ENCODE measurements at places on chromosomes 6 and 20. TPM values are rescaled to one million over a fixed set of nuclear protein-coding genes. Genes with fewer than 3 reads are reported as not detected.

DNA sequence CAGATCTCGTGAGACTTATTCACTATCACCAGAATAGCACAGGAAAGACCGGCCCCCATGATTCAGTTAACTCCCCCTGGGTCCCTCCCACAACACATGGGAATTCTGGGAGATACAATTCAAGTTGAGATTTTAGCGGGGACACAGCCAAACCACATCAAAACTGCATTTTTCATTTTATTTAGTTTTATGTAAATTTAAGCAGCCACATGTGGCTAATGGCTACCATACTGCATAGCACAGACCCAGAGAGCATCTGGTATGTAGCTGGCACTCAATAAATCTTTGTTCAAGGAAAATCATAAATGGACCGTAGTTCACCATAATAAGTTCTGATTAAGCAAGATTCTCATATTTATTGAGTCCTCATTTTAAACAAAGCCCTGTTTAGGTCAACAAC lies 15.3 kb downstream of the GFOD1 start:
- H3K4me1 ChIP-seq = no peaks in the 10 kb centered on the region
- H3K36me3 ChIP-seq = no peaks in the 10 kb centered on the region
- no peak overlapping the region for H3K27ac ChIP-seq
- DNase-seq = no peak
- H3K27me3 ChIP-seq = no peaks in the 10 kb centered on the region

- no peak overlapping the region for H3K4me3 ChIP-seq
- no peak for DNase-seq
- H3K27ac ChIP-seq = no peak overlapping the region
- H3K4me1 ChIP-seq = no peaks in the 10 kb centered on the region
- H3K27me3 ChIP-seq = no peaks in the 10 kb centered on the region
- no peaks in the 10 kb centered on the region for H3K36me3 ChIP-seq
These were observed 21.6 kb downstream of the OR2J3 start for GRCh38 chr6:29129326-29130012.

The NKX2-4 gene
- not detected for total RNA-seq

- no peaks in the 10 kb centered on the region for H3K36me3 ChIP-seq
- H3K27me3 ChIP-seq = no peaks in the 10 kb centered on the region
These were observed 1.4 kb downstream of the TMEM170B start for GRCh38 chr6:11538819-11539468.

DNA sequence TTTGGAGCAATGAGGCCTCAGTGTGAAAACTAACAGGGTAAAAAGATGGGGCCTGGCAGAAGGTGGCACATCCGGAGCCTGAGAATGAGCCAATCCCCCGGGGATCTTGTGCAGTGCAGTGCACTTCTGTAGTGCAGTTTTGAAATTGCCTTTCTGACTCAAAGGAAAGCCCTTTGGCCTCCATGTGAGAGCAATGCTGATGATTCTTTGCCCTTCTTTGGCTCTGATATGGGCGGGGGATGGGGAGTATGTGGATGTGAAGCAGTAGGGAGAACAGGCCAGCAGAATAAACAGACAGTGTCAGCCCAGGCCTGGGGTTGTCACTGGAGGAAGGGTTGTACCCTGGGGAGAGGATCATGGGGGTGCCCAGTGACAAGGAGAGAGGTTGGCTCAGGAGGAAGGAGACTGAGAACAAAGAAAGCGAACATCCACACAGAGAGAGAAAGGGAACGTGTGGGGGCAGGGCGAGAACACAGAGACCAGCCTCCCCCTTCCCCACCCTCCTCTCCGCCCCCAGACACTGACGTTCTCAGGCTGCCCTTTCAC lies 351.2 kb downstream of the CDC5L start:
- no peak overlapping the region for H3K27ac ChIP-seq
- DNase-seq = no peak
- H3K4me3 ChIP-seq = no peak overlapping the region
- no peaks in the 10 kb centered on the region for H3K4me1 ChIP-seq
- no peaks in the 10 kb centered on the region for H3K27me3 ChIP-seq

- no peak overlapping the region for H3K4me3 ChIP-seq
- H3K36me3 ChIP-seq = no peaks in the 10 kb centered on the region
- H3K27ac ChIP-seq = no peak overlapping the region
- H3K27me3 ChIP-seq = no peaks in the 10 kb centered on the region
- no peaks in the 10 kb centered on the region for H3K4me1 ChIP-seq
These were observed 10.1 kb upstream of the BTBD3 start for GRCh38 chr20:11907621-11908020.
